GM23338 (cell line): ENCODE measurements at places on chromosomes 2 and 18. TPM values are rescaled to one million over a fixed set of nuclear protein-coding genes. Genes with fewer than 3 reads are reported as not detected.

Gene CRYBA2
- total RNA-seq: not detected in 2 replicates

Gene UGT1A10
- total RNA-seq: 0.23 TPM in 1 of 2 replicates, not detected in the other

GRCh38 chr2:174051068-174051467 lies 85.9 kb upstream of the SP3 start:
- peak overlapping the region; percentile 55; the same call in 1 of the 2 replicates for H3K27ac ChIP-seq
- peaks cover 39% of the 10 kb centered on the region for H3K4me1 ChIP-seq
- H3K4me3 ChIP-seq: no peak overlapping the region
- peak; percentile 44 for DNase-seq

DNA sequence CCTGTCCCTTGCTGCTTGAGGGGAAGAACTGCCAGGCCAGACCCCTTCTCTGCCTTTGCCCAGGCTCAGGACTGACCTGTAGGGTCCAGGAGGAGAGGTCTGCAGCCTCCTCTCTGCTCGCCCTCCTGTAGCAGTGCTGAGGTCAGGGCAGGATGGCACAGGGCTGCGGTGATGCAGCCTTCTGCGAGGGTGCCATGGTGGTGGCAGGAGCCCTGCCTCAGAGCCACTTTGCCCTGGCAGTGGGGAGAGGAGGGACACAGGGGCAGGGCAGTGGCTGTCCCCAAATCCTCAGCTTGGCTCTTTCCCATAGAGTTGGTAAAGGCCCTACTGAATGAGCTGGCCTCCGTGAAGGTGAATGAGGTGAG lies 884 bp downstream of the PROM2 start:
- no peak overlapping the region for H3K27ac ChIP-seq
- no peak for DNase-seq
- peaks cover 8% of the 10 kb centered on the region for H3K4me1 ChIP-seq
- no peaks in the 10 kb centered on the region for H3K27me3 ChIP-seq
- H3K4me3 ChIP-seq: no peak overlapping the region
